ENCODE measurements at places on chromosomes 7 and 10. TPM values are rescaled to one million over a fixed set of nuclear protein-coding genes. Genes with fewer than 3 reads are reported as not detected.

The PILRB gene
- 10.8 TPM for total RNA-seq

The PKD2L1 gene
- not detected for total RNA-seq

The CALML3 gene
- total RNA-seq, result not detected

The ZNF736 gene
- 3.2 TPM for total RNA-seq

The PPP1R9A gene
- total RNA-seq, result not detected

The CCSER2 gene
- 27.8 TPM for total RNA-seq

The CTAGE8 gene
- total RNA-seq, result 0.13 TPM

The FXYD4 gene
- not detected for total RNA-seq

The CYP2C18 gene
- total RNA-seq, result not detected

The SFRP4 gene
- total RNA-seq, result 0.13 TPM

The FOXL3 gene
- total RNA-seq, result not detected

The HMX2 gene
- not detected for total RNA-seq

The ERVW-1 gene
- total RNA-seq, result not detected

DNA sequence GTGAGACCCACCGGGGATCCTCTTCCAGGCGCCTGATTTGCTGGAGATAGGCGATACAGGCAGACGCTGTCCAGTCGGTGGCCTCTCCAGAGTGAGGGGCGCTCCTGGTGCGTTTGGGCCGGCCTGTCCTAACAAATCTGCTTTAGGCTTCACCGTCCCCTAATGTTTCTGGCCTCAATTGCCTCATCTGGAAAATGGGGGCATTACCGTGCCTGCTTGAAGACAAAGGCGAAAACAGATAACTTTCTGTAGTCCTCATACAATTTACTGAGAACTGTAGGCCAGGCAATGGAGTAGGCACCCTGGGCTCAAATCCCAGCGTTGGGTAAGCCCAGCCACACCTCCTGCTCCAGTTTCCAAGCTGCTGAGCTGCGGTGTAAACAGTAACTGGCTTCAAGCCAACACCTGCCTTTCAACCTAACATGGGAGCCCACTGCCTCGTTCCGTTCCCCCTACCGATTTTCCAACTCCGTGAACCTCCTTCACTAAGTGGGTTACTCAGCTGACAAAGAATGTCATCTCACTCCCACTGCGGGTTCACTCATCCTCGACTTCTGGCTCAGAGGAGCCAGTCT, 589 bp upstream of the ZFAND4 start:
- peak; percentile 16 for DNase-seq

DNA sequence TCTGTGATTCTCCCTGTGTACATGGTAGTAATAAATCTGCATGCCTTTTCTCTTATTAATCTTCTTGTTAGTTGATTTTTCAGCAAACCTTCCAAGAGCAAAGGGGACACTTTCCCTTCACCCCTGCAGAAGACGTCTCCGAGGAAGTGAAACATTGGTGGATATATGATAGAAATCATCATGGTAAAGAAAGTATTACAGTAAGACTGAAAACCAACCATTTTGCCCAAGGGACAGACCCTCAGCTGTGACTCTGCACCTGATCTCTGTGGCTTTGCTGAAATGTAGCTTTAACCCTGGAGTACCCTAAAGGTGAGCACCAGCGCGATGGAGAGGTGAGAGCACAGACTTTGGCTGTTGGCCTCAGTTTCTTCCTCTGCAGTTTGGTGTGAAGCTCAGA, 32.8 kb upstream of the MYO3A start:
- no peak for DNase-seq

- DNase-seq, result no peak
Measured at GRCh38 chr7:150325110-150325611, 1.8 kb upstream of the ACTR3C start.

DNA sequence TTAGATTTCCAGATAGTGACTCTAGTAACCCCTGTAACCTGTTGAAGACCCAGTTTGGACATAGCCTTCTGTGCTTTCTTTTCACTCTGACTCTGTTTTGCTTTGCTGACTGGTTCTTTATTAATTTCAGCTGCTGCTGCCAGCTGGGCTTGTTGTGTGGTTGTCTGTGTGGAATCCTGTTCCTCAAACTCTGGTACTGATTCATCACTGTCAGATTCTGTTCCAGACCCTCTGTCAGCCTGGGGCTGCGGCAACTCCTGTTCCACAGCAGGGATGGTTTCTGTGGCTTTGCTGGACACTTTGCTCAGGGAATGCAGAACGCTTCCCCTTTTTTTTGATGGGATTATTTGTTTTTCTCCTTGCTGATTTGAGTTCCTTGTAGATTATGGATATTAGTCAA, 104.9 kb downstream of the SEC23IP start:
- DNase-seq, result no peak

DNA sequence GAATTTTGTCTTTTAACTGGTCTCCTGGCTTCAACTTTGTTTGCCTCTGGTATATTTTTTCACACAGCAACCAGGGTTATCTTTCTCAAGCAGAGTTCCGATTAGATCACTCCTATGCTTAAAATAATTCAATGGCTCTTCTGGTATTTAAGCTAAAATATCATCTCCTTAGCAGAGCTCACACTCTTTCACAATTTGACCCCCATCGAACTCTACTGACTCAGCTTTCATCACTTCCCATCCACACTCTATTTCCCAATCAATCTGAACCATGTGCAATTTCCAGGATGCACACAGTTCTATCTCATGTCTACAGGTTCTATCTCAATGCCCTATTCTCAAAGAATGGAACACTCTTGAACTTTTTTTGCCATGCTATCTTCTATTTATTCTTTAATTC, 809.5 kb downstream of the GRID1 start:
- no peak for DNase-seq

DNA sequence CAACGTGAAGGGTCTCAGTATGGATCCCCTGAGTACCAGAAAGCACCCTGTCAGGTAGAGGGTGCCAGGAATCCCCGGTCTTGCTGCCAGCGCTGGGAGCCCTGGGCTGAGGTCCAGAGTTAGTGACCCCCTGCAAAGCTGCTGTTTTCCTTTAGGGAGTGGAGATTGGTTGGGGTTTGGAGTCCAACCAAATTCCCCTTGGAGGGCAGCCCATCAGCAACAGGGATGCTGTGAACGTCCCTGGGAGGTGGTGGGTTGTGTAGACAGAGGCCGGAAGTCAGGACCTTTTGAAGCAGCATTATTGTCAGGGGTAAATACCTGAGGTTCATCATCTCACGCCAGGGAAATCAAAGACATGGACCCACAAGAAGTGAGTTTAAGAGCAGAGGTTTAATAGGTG, 104.2 kb downstream of the COL26A1 start:
- no peak for DNase-seq

DNA sequence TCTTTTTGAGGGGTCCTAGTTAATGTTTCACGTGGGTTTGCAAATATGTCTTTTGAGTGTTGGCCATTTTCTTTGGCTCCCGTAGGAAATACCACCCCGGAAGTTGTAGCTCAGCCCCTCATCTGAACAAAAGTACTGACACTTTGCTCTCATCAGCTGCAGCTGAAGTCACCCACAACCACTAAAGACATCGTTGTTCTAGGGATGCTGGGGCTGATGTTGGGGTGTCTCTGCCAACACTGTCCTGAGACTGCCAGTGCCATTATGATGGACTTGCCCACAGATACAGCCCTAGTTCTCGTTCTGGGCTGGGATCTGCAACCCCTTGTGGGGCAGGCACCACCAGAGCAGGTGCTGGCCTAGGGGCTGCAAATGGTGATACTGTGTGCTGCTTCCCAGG, 82.6 kb upstream of the ARHGAP21 start:
- no peak for DNase-seq

GRCh38 chr10:101489355-101489754, 98.7 kb downstream of the POLL start:
- peak; percentile 1 for DNase-seq

DNA sequence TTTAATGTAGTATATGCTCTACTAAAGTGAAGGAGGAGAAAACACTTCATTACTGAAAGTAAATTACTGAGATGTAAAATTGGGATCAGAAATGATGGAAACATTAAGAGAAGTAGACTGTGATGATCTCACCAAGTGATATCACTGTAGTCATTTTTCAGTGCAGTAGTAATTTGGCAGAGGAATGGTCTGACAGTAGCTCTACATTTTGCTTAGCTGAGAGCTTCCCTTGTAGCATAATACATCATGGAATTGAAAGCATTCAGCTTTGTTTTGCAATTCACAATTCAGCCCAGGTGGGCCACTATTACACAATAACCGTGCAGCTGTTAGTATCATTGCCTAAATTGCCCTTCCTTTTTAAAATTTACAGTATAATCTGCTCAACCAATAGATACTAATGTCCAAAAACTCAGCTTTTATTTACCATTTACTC, 19.4 kb upstream of the CABCOCO1 start:
- DNase-seq, result peak; percentile 83

DNA sequence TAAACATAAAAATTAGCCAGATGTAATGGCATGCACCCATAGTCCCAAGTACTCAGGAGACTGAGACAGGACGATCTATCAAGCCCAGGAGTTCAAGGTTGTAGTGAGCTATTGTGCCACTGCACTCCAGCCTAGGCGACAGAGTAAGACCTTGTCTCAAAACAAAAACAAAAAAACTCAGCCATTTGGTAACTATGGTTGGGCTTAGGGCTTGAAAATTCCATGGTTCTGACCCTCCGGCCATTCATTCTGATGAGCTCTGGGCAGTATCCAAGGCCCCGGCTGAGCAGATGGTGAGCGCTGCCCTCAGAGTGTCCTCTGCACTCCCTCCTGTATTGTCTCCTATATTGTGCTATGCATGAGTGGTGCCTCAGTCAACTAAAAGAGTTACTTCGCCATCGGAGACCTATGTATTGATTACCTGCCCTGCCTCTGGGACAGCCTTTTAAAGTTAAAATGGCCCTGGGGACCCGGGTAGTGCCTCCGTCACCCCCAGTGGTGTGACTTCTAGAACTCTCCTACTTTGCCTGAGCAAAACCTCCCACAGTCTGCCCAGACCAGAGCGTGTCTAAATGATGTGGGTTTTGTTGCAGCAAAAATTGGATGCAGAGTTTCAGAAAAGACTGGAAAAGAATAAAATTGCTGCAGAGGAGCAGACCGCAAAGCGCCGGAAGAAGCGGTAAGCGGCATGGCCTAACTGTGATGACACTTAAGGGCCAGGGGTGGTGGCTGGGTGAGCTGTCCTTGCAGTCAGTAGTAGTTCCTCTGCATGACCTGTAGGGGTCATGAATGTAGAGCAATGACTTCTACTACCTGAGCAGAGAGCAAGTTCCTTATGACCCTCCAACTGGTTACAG, 8.1 kb downstream of the PRKRIP1 start:
- DNase-seq, result peak; percentile 71

DNA sequence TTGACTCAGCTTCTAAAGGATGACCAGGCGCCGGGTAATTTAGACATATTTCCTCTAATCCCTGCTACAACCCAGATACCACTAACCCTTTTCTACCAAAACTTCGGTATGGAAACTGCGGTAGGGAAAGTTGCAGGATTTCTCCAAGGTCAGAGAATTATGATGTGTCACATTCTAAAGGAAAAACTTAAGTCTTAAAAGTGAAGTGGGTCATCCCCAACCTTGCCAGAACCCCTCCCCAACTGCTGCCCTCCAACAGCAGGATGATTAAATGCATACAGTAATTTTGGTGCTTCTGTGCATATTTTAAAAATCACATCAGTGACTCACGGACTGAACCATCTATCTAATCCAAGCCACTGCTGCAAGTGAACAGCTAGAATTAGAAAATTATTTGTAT, 52.7 kb downstream of the GRB10 start:
- peak; percentile 80 for DNase-seq

GRCh38 chr10:89901895-89902294, 200.5 kb downstream of the KIF20B start:
- DNase-seq, result no peak

DNA sequence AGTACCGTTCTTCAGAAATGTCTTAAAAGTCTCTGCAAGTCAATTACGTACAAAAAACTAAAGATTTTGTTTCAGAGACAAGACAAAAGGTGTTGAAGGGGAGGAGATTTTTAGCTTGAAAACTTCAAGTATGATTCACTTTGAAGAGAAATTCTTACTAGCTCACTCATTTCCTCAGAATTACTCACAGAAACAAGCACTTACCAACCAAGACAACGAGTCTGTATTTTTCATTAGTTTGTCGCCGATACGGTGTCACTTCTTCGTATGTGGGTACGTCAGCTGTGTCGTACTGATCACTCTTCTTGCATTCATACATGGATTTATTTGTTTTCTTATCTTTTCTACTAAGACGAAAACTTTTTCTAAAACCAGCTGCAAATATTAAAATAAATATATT, 90.6 kb upstream of the ODAD2 start:
- DNase-seq, result peak; percentile 71

- DNase-seq, result no peak
Measured at GRCh38 chr10:100774223-100774622, 28.8 kb downstream of the PAX2 start.

DNA sequence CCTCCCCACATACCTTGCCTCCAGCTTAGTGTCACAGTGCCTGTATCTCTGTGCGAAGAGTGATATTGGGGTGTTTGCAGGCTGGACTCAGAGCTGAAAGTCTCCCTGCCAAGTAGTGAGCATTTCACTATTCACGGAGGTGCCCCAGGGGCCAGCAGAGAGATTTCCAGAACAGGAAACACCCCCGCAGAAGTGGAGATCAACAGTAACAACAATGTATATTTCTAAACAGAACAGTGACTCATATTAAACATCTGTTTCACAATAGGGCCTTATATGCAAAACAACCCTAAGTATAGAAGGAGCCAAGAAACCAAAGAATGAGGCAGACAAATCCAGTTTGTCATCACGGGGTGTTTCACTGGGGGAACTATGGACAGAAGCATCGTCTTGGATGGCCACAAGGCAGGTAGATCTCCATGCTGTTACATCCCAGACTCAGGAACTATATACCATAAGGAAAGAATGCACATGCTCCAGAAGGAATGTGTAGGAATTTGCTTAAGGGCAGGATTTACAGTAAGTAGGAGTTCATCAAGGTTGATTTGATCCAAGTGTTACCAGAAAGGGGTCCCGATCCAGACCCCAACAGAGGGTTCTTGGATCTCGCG, 29.3 kb upstream of the CCL24 start:
- peak; percentile 92 for DNase-seq

DNA sequence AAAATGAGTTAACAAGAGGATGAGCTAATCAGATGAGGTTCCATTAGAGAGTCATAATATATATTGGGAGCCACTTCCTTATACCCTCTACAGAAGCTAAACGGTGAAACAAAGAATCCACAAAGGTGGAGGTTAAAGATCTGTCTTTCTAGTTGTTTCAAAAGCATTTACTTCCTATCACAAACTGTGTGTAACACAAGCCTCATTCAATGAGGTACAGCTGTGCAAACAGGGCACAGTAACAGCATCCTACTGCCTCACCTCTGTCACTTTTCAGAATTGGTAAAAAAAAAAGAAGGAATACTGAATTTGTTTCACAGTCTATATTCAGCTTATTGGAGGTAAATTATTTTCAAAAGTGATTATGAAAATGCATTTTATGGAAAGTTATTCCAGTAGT, 128.7 kb downstream of the AGMO start:
- no peak for DNase-seq

GRCh38 chr7:30460246-30460633, 18.3 kb downstream of the NOD1 start:
- DNase-seq, result peak; percentile 13

DNA sequence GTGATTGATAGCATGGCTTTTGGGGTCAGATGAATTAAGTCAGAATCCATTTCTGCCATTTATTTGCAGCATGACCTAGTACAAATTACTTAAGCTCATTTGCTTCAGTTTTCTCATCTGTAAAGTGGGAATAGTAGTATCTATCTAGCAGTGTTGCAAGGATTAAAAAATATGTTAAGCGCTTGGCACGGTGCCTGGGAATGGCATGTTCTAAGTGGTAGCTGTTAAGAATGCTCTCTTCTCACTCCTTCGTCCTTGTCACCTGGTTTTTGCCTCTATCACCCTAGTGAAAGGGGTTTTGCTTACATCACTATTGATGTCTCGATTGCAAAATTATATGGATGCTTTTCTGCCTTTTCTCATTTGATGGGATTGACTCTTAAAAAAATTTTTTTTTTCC, 7.4 kb downstream of the TMEM248 start:
- DNase-seq, result no peak

GRCh38 chr10:6012121-6012905, 35.0 kb upstream of the IL15RA start:
- DNase-seq, result no peak
